ENCODE measurements at places on chromosomes 7 and 10.

- DNase-seq = peak; percentile 66
Observed at GRCh38 chr7:39667341-39667923, 44.1 kb downstream of the RALA start.

DNA sequence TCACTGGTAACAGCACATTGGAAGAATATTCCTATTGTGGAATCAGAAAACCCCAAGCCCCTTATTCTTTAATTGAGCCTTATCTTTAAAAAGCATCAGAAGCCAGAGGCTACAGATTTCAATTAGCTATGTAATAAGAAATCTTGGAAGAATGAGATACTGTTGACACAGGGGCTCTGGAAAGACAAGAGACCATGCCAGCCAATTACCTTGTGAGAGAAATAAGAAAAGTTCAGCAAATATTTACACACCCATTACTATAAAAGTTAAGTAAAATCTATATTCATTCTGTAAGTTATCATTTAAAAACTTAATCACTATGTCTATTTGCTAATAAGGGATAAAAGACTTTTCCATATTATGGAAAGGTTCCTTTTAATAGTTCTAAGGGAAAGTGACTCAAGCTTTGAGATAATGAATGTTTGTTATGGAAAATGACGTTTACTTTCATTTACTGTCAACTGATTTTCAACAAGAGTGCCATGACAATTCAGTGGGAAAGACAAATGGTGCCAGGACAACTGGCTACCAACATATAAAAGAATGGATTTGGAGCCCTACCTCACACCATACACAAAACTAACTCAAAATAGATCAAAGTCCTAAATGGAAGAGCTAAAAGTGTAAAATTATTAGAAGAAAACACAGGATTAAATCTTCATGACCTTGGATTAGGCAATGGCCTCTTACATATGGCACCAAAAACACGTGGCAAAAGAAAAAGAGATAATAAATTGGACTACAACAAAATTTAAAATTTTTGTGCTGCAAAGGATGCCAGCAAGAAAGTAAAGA, 28.3 kb downstream of the ZFAND2A start:
- DNase-seq = no peak

DNA sequence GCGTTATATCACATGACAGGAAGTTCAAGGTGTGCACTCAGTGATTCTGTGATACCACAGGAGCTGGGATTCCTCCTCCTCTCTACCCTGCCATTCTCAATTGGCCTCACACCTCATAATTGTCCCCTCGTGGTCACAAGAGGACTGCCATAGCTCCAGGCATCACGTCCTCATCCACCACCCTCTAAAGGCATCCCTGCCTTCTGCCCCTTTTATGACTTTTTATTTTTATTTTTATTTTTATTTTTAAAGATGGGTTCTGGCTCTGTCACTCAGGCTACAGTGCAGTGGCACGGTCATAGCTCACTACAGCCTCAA, 47.0 kb downstream of the PDGFA start:
- no peak for DNase-seq

GRCh38 chr7:123864966-123865365, 20.0 kb downstream of the HYAL4 start:
- DNase-seq = no peak

DNA sequence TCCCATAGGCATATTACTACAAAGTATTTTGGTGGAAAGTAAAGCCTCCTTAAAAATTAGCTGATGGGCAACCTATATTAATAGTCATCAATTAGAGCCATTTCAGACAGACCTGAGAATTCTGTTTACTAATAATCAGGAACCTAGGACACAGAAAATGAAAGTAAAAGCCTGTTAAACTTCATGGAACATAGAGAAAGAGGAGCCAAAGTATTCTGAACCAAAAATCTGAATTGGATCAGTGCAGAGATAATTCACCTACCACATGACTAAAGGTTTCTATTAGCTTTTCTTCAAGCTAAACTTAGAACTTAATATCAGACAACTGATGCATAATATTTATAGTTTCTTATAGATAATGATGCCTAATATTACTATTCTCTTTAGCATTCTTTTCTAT, 204.5 kb upstream of the RHOBTB1 start:
- DNase-seq = no peak

GRCh38 chr7:92043637-92044036, 90.6 kb downstream of the CYP51A1 start:
- no peak for DNase-seq

- no peak for DNase-seq
Observed at GRCh38 chr7:23105086-23105643, 420 bp upstream of the KLHL7 start.

DNA sequence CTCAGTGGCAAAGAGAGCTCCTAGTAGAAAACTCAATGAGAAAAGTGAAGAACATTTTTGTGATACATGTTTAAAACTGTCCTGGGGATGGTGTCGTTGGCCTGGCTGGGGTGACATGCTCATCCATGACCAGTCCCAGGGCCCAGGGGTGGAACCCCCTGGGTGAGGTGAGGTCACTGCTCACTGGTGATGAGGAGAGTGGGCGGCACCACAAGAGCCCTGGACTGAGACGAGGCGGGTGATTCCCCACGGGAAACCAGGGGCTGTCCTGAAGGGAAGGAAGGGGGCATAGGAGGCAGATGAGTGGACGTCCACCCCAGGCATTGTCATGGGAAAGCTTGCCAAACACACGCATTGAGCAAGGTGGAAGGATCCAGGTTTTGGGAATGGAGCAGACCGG, 54.6 kb downstream of the HTR5A start:
- DNase-seq = no peak

DNA sequence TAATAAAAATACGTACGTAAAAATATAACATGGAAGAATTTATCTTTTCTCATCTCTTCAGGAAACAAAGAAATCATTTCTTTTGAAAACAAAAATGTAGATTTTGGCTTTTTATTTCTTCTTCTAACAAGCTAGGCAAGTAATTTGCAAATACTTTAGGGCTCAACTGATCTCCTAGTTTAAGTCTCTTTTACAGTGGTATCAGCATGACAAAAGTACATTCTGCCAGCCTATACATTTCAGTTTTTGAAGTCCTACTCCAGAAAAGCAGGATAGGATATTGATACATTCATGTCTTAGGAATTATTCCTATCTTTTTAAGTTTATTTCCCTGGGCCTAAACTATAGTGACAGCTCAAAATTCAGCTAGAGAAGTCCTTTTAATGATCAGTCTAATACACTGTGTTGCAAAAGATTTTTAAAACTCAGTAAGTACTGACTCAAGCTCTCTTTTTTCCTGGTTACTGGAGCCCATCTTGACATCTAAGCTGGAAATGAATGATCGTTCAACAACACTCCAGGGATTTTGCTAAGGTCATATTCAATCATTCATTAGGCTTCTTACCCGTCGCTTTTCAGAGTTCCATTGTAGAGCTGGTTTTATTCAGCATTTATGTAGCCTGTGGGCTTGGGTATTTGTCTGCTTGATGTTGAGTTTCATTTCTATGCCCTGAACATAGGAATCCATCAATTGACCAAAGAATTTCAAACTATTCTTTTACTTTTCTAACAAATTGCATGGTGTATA, 12.2 kb upstream of the FAM53B start:
- DNase-seq = no peak

DNA sequence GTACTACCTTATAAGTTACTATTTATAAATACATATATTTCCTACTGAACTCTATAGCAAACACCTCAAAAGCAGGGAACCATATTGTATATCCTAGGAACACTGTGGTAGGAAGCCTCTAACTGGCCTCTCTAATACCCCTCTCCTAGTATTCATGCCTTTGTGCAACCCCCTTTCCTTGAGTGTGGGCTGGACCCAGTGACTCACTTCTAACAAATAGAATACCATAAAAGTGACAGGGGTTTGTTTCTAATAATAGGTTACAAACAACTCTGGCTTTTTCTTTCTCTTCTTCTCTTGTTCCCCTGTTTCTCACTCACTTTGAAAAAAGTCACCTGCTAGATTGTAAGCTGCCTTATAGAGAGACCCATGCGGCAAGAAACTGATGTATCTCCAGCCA, 51.6 kb upstream of the MACC1 start:
- no peak for DNase-seq

- no peak for DNase-seq
Observed at GRCh38 chr7:105149827-105150226, 135.8 kb downstream of the KMT2E start.

DNA sequence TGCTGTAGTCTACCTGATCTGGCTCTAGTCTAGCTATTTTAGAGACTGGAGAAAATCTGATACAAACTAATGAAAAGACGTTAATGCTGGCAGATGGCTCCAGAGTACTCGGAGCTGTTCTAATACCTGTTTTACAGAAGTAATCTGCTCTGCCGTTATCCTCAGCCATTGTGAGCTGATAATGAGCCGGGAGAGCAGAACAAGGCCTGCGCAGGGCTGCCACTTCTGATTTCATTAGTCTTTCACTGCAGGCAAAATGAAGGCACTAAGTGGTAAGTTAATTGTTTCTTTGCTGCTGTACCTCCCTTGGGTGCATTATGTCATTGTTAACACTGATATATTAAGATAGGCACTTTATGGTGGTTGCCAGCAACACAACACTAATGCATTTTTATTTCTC, 456.4 kb upstream of the PFKP start:
- DNase-seq = no peak

DNA sequence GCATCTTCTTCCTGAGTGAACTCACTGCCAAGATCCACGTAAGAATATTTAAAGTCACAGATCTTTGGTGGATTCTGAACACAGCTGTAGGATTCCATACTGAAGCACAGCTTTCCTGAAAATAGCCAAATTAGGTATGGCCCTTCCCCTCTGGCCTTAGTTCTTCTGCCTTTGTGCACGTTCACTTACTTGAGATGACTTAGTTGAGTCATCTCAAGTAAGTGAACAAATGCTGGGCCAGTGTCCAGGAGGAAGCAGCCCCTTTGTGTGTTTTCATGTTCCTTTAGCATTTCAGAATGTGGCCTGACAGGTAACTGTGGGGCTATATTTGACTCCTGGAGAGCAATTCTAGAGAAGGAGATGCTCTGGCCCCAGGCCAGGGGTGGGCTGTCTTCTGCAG, 51.5 kb downstream of the CCNY start:
- no peak for DNase-seq

- no peak for DNase-seq
Observed at GRCh38 chr7:131007439-131008330, 273.7 kb upstream of the KLF14 start.

- no peak for DNase-seq
Observed at GRCh38 chr10:79165070-79165778, 96.5 kb downstream of the ZMIZ1 start.

GRCh38 chr7:40419806-40420205, 285.0 kb downstream of the SUGCT start:
- DNase-seq = no peak

GRCh38 chr7:94618126-94618525, 37.8 kb downstream of the SGCE start:
- no peak for DNase-seq

DNA sequence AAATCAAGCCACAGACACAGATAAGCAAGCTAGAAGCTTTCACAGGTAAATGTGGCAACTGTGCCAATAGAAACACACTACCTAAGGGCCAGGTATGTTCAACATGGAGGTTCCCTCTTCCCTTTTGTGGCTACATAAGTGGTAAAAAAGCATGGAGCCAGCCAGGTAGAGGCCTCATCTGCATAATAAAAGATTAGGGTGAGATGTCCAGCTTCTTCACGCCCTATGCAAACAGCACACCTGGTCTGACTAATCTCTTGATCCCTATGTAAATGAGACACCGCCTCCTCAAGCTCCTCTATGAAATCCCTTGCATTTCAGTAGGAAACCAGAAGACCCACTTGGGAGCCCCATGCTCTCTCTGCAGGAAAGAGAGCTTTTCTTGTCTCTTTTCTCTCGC, 282.2 kb downstream of the NEBL start:
- no peak for DNase-seq

Data from NCI-H1694 treated with DMSO at 0.1 percent for 48 hours (cell line).